Esophagus squamous epithelium (tissue), 5 donors: ENCODE measurements at places on chromosomes 3 and 15.

- DNase-seq: no peak
Measured at GRCh38 chr3:73868688-73869315, 244.1 kb upstream of the PDZRN3 start.

DNA sequence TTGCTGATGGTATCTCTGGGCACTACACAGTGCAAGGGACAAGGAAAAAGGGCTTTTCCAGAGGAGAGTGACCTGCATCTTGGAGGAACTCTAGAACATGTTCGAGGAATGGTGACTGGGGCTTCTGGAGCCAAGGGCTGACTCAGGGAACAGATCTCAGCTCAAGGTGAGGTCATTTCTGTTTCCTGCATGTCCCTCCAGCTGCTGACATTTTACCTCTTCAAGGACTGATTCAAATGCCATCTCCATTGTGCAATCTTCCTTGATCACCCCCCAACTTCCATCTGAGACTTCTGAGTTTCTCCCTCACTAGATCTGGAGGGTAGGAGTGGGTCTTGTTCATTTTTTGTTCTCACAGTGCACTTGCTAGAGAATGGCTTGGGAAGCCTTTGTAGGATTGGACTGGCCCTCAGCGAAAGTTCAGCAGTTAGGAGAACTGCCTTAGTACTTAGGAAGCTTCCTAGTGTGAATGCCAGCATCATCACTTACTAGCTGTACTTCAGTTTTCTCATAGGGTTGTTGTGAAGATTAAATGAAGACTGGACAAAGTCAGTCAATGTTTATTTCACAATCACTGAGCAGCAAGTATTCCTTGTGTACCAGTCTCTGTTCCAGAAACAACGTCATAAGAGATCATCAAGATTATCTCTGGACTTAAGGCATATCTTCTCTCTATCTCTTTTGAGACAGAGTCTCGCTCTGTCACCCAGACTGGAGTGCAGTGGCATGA lies 2.6 kb upstream of the IDH3A start:
- no peak for DNase-seq

DNA sequence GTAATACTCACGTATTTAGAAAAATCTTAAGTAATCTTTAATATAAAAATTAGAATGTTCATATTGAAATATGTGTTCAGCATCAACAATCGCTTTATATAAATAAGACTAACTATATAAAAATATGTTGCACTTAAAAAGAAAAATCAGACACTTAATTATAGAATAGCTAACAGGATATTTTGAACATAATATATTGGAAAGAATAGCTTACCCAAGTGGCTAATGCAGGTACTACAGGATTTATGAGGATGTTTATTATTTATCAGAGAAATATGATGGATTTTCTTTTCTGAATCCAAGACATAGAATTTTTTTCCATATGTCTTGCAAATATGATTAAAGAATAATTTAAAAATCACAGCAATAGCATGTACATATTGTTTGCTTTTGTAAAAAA lies 567.9 kb upstream of the GBE1 start:
- no peak for DNase-seq

GRCh38 chr3:156050918-156051317 lies 69.5 kb upstream of the KCNAB1 start:
- DNase-seq: no peak

GRCh38 chr3:143831208-143831607 lies 17.1 kb downstream of the SLC9A9 start:
- DNase-seq: no peak

DNA sequence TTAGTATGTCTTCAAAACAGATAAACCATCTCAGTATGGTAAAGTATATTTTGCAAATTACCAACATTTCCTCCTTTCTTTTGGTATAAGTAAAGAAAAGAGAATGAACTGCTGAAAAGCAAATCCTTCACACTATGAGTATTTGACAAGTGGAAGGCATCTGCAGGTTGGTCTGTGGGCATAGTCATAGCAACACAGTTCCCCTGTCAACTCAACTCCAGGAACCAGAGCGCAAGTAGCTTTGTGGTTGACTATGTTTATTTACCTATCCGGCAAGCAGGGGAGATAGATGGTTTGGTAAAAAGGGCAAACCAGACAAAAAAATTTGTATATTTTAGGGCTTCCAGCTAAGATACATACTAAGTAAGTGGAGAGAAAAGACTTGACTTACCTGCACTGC lies 88.3 kb upstream of the PPIB start:
- DNase-seq: no peak

DNA sequence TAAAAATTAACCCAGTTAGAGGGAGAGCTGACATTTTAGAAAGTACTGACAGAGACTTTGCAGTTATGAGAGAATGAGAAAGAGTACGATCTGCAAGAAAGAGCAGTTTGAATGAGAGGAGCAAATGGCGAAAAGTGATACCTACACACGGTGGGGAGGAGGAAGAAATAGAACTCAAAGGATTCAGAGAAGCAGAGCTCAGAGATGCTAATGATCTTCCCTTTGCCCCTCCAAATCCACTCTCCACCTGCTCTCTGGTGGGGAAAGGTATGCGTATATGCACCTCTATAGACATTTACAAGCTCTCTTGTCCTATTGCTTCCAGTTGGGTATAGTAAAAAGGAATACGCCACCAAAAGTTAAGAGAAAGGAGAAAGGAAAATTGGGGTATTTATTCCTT lies 123.3 kb upstream of the TTC14 start:
- DNase-seq: no peak

DNA sequence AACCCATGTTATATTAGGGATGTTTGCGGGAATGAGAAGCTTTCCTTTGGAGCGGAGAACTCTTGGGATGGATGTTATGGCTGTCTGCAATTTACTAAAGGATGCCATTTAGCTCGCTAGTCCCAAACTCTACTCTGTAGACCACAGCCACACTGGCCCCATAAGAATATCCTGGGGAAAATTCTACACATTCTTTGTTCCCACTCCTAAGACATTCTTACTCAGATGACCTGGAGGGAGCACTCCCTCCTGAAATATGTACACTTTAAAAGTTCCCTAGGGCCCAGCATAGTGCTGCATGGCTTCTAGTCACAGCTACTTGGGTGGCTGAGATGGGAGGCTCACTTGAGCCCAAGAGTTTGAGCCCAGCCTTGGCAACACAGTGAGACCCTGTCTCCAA lies 288.7 kb upstream of the RORA start:
- no peak for DNase-seq

GRCh38 chr15:79981831-79982455 lies 10.9 kb upstream of the BCL2A1 start:
- DNase-seq: no peak

GRCh38 chr3:179181021-179181472 lies 32.9 kb downstream of the PIK3CA start:
- no peak for DNase-seq

GRCh38 chr3:9168241-9168741 lies 81.2 kb downstream of the SRGAP3 start:
- no peak for DNase-seq

DNA sequence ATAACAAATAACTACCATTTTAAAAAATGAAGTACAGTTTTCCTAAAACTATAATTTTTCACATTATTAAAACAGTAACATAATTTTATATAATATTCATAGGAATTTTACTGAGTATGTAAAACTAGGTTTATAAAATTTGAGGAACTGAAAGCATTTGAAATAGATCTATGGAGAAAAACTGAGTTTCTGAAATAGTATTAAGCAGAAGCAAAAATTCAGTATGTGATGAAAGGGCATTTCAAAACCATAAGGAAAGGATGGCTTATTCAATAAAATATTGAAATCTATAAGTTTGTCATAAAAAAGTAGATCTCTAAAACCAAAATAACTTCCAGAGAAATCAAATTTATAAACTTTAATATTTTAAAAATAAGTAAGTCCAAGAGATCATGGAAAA lies 53.4 kb downstream of the GBE1 start:
- DNase-seq: no peak

GRCh38 chr3:171480526-171480925 lies 20.3 kb upstream of the TNIK start:
- DNase-seq: no peak

DNA sequence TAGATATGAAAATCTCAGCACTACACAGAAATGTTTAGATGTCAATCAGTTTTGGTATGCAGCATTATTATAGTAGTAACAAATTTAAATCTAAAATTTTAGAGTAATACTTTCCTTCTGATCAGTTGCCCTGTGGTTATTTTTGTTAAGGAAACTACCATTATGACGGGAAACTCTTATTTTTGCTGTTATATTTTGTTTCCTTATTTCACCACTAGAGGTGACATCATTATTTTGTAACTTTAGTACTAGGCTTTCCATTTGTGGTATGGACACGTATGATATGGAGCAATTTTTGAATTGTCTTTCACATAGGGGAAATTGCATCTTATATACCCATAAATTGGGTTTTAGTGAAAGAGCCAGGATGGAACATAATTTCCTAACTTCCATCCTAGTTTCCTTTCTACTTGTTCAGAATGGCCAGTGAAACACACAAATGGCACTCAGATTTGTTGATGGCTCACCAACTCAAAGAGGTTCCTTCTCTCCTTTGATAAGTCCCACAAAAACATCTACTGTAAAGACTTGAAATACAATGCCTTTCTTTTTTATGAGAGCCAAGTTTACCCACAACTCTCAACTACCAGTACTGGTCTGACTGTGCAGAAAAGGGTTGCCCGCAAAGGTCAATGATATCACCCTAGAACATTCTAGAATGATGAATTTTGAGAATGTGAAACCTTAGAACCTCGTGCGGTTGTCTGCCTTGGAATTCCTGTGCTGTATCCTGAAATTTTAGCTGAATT lies 19.4 kb upstream of the PPP4R2 start:
- no peak for DNase-seq

- no peak for DNase-seq
Measured at GRCh38 chr15:41543521-41543870, 561 bp downstream of the RPAP1 start.

DNA sequence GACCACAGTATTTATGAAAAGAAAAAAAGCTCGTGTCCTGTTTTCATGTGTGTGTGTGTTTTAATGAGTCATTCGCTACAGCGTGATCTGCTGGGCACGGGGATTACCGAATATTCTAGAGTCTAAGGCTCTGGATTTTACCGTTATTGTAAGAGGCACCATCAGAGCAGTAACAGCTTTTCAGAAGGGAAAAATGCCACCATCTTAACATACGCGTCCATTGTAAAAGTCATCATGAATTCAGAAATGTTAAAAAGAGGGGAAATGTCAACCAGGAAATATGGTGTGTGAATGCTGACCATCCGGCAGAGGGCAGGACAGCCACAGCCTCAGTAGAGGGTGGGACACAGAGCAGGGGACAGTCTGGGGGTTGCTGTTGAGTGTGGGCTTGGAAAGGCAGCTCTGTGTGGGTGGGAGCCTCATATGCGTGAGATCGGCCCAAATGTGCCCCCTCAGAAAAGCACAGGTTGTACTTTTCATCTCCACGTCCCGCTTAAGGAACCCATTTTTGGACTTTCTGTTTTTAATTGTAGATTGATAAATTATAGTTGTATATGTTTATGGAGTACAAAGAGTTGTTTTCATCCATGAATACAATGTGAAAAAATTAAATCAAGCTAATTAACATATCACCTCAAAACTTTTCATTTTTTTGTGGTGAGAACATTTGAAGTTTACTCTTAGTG lies 69.6 kb downstream of the ASB7 start:
- DNase-seq: no peak

DNA sequence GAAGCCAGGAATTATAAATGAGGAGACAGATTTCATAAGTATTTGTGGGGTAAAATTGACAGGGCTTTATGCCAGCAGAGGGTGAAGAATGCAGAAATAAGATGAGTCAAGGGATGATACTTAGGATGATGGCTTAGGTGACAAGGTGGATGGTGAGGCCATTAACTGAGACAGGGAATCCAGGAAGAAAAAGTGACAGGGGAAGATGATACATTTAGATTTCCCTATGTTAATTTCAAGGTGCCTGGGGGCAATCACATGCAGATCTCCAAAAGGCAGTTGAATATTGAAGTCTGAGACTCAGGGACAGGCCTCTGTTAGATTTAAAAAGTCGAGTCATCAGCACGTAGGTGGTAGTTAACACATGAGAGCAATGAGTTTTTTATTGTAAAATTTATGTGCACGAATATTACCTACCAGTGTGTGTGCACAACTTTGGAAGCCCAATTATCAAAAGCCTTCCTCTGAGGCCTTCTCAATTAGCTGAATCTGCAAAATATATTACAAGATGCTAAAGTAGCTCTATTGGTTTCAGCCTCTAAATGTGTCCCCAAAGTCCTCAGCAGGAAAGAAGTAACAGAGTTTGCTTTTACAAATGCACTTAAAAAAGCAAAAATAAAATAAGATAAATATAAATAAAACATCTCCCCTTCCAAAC lies 67.9 kb upstream of the CHL1 start:
- no peak for DNase-seq

DNA sequence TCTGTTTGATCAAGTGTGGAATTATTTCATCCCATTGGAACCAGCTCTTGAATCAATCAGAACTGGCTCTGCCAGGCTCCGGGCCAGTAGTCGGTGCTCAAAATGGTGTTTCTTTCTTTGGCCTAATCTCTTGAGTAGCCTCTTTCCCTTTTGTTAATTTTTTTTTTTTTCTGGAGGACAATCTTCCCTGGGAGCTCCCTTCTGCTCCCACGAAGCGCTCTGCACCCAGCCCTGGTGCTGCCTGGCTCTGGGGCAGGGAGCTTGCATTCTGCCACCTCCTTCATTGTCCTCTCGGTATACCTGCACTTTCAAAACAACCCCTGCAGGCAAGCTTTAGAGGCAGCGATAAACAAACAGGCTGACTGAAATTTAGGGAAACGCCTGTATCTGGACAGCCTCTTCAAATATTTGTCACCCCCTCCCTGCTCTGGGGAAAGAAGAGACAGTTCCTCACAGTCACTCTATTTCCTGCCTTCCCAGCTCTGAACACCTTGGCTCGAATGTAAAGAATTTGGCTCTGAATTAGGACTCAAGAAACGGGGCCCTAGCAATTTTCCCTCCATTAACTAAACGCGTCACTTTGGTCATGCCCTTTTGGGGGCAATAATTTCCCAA lies 1.1 kb upstream of the THSD4 start:
- no peak for DNase-seq

- DNase-seq: no peak
Measured at GRCh38 chr15:38844736-38845135, 280.1 kb upstream of the RASGRP1 start.

DNA sequence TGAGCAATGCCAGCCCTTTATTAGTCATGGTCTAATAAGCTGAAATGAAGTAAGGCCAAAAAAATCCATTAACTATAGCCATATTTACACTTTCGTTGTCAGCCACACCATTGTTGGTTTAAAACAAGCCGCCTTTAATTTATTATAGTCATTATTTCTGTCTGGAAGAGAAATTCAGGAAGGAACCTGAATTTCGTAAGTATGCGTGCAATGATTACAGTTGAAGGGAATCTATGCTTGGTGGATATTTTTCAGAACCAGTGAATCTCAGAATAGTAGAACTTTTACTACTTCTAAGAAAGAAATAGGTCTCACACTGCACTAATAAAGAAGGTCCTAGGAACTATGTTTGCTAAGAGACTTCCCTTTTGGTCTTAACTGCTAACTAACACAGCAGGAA lies 59.1 kb downstream of the FAM43A start:
- DNase-seq: no peak
